ENCODE measurements at places on chromosomes 4 and X. TPM values are rescaled to one million over a fixed set of nuclear protein-coding genes. Genes with fewer than 3 reads are reported as not detected.
A peak's percentile ranks its signal among the peaks of the same experiment; 100 is the strongest.

DNA sequence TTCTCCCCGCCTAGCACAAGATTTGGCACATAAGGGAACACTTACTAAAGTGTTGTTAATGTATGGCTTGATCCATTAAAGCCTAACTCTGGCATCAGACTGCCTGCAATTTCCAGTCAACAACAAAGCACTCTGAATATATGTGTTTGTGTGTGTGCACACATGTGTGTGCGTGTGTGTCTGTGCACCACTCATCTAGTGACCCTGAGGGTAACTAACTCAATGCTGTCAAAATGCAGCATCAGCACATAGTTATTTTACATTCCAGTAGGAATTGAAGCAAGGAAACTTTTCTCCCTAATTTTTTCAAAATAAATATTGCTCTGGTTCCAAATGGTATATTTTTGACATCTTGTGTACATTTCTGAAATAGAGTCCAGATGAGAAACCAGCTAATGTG, 94.4 kb downstream of the SHROOM4 start:
- no peaks in the 10 kb centered on the region for H3K36me3 ChIP-seq
- H3K4me1 ChIP-seq: peaks cover 17% of the 10 kb centered on the region
- H3K27ac ChIP-seq: no peak overlapping the region
- DNase-seq: no peak
- H3K4me3 ChIP-seq: no peak overlapping the region
- H3K27me3 ChIP-seq: no peaks in the 10 kb centered on the region

- no peaks in the 10 kb centered on the region for H3K4me1 ChIP-seq
- no peaks in the 10 kb centered on the region for H3K27me3 ChIP-seq
- no peak overlapping the region for H3K4me3 ChIP-seq
- H3K36me3 ChIP-seq: no peaks in the 10 kb centered on the region
- no peak for DNase-seq
These were observed 584.3 kb downstream of the KLHL13 start for GRCh38 chrX:117532339-117532738.

DNA sequence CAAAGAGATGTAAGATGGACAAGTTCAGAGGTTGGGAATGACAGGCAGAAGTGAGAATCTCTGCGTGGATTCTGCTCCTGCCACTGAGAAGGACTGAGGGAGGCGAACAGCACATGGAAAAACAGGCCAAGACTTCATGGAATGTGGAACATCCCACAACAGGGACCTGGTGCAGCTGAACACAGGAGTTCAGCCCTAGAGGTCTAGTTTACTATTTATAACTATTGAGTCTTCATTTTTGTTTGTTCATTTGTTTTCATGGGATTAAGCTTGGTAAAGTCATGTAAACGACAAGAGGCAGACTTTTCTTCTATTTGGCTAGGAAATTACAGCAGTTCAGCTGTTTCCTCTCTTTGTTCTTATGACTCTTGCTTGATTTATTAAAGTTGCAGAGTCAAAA, 234.5 kb downstream of the MAML3 start:
- no peaks in the 10 kb centered on the region for H3K27me3 ChIP-seq
- H3K27ac ChIP-seq: no peak overlapping the region
- no peaks in the 10 kb centered on the region for H3K36me3 ChIP-seq
- H3K4me1 ChIP-seq: peaks cover 62% of the 10 kb centered on the region
- H3K4me3 ChIP-seq: no peak overlapping the region

GRCh38 chr4:92215476-92215875, 88.3 kb upstream of the GRID2 start:
- no peaks in the 10 kb centered on the region for H3K36me3 ChIP-seq
- H3K4me1 ChIP-seq: no peaks in the 10 kb centered on the region
- no peak for DNase-seq

DNA sequence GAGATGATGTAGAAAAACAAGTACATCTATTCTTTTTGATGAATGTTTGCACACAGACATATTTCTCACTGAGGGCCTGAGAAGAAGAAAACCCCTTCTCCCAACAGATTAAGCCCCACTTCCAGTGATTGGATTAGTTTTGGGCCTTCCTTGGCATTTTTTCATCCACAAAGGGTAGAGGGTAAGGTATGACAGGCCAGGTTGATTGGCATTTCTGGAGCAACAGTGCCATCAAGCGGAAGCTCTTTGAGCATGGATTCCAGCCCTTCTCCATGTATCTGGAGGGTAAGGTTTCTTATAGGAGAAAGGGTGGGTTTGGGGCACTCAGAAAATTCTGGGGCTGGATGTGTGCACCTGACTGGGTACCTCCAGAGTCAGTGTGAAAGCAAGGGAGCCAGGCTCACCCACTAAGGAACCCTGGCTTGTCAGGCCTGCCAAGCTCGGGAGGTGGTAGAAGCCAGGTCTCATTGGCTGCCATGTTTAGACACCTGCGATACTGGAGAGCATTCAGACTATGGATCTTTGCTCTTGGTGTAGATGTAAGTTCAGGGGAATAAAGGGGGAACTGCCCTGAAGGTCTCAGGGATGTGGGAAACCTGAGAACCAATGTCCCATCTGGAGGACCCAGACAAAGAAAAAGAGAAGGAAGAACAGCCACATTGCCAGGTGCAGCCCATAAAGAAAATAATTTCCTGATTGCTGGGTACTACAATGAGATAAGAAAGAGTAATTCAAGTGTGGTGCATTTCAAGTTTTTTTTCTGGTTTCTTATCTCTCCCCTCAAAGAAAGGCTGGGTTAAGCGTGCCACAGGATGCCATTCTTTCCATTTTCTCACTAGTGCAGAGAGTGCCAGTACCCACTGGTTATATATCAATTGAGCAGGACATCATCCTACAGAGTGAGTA, 222.3 kb upstream of the AGTR2 start:
- peak; percentile 89 for DNase-seq
- peak overlapping the region; percentile 28 for H3K4me3 ChIP-seq
- H3K27ac ChIP-seq: no peak overlapping the region
- H3K4me1 ChIP-seq: peaks cover 33% of the 10 kb centered on the region
- no peaks in the 10 kb centered on the region for H3K36me3 ChIP-seq

- no peaks in the 10 kb centered on the region for H3K27me3 ChIP-seq
- DNase-seq: no peak
- no peaks in the 10 kb centered on the region for H3K36me3 ChIP-seq
These were observed 62.3 kb upstream of the ADRA2C start for GRCh38 chr4:3703677-3704521.

DNA sequence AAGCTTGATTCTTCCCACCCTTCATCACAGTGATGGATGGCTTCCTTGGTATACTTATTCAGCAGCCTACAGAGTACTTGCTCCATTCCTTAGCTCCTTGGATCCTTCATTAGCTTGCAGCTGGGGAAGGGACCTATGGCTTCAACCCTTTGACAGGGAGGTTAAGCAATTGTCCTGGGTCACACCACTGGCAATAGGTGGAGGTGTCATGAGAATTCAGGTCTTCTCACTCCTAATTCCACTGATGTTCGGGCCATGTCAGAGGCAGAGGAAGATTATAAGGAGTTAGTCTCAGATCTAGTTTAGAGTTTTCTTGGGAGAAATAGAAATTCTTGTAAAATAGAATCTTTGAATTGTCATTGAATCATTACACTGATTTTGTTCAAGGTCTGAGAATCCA, 24.5 kb downstream of the EREG start:
- no peaks in the 10 kb centered on the region for H3K36me3 ChIP-seq
- no peak for DNase-seq
- H3K4me1 ChIP-seq: no peaks in the 10 kb centered on the region

DNA sequence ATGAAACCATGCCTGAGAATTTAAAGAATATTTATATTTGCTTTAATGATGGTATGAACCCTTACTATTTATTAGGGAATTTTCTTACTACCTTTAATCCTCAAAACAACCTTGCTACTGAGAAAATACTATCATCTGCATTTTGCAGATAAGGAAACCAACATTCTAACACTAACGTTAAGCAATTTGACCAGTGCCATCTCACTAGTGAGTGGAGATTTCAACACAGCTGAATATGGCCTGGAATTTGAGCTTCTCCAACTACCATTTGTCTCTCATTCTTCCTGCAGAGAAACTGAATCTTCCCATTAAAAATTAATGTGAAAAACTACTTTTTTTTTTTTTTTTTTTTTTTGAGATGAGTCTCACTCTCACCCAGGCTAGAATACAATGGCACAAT, 380.9 kb upstream of the SMIM31 start:
- no peak for DNase-seq
- H3K4me1 ChIP-seq: no peaks in the 10 kb centered on the region
- no peaks in the 10 kb centered on the region for H3K36me3 ChIP-seq
- no peak overlapping the region for H3K27ac ChIP-seq

DNA sequence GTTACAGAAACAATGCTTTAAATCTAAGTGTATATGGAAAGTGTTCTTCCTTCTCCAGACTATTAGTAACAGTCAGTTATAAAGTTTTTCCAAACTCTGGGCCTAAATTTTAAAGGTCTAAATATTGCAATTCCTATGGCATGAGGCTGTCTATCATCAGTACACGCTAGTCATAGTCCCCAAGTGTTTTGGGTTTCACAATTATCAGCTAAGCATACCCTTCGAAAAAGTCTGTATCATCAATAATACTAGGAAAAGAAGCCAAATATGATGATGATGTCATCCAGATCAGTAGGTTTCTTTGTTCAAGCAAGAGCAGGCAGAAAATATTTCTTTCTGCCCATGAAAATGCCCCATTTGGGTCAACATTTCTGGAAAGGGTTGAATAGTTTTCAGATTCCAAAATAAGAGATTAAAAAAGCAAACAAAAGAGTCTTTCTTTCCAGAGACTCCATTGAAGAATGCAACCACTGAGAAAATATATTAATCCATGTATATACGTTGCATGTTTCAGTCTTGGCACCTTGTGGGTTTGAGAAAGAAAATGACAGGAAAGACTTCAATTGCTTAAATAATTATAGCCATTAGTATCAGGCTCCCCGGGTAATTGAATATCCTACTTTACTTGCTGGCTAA, 173.8 kb downstream of the CAMK2D start:
- H3K36me3 ChIP-seq: peaks cover 4% of the 10 kb centered on the region
- DNase-seq: no peak
- peak overlapping the region; percentile 89 for H3K27ac ChIP-seq

GRCh38 chrX:21806691-21807090, 32.7 kb upstream of the MBTPS2 start:
- no peaks in the 10 kb centered on the region for H3K27me3 ChIP-seq
- no peaks in the 10 kb centered on the region for H3K4me1 ChIP-seq
- no peak for DNase-seq
- no peak overlapping the region for H3K4me3 ChIP-seq

GRCh38 chrX:100647095-100647494, 3.1 kb downstream of the SRPX2 start:
- no peak overlapping the region for H3K27ac ChIP-seq
- H3K27me3 ChIP-seq: no peaks in the 10 kb centered on the region
- no peaks in the 10 kb centered on the region for H3K36me3 ChIP-seq
- DNase-seq: peak; percentile 43

DNA sequence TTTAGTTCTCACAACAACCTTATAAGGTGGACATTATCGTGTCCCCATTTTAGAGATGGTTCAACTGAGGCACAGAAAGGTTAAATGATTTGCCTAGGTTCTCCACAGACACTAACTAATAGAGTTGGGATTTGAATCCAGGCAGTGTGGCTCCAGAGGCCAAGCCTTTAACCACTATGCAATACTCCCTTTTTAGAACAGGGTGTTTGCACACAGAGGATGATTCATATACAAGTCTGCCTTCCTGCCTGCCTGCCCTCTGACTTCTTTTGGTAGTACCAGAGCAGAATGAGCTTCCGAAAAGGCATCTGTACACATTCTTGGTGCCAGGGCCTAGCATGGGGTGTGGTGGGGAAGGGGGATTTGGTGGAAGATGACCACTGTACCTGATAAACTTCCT, 150.8 kb upstream of the ARHGEF9 start:
- H3K4me3 ChIP-seq: no peak overlapping the region
- no peak for DNase-seq
- H3K4me1 ChIP-seq: no peaks in the 10 kb centered on the region
- no peaks in the 10 kb centered on the region for H3K36me3 ChIP-seq

DNA sequence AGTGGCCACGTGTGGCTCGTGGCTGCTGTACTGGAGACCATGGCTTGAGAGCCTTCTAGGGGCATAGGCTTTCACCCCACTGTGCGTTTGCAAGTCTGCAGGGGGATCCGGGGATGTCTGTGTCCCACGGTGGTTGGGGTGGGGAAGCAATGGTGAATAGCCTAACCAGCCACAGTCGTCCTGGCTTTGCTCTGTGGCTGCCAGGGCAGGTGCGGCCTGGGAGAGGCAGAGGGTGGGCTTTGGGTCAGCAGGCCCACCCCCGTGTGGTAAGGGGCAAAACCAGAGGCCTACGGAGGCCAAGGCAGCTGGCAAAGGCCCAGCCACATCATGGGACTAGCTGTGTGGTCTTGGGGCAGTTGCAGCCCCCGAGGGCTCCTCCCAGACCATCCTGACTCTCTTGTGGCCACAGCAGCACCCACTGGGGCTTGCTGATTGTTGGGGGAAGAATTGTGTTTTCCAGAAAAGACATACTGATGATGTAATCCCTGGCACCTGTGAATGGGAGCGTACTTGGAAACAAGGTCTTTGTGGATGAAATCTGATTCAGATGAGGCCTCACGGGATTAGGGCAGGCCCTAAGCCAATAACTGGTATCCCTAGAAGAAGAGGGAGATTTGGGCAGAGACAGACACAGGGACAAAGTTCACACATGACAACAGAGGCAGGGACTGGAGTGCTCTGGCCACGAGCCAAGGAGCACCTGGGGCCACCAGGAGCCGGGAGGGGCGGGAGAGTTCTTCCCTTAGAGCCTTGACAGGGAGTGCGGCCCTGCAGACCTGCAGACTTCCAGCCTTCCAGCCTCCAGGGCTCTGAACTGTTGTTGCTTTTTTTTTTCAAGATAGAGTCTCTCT, 2.9 kb downstream of the CPZ start:
- no peak overlapping the region for H3K4me3 ChIP-seq
- no peak for DNase-seq
- no peak overlapping the region for H3K27ac ChIP-seq
- H3K36me3 ChIP-seq: no peaks in the 10 kb centered on the region

Gene EGF
- not detected for total RNA-seq

Gene ANK2
- total RNA-seq: 3.1 TPM

Gene GATB
- total RNA-seq: 39.4 TPM

Gene ZNF280C
- 29.6 TPM for total RNA-seq

Gene TMEM175
- total RNA-seq: 28.1 TPM

Gene OTC
- total RNA-seq: not detected

Gene TKTL1
- not detected for total RNA-seq

Gene MAGED4
- not detected for total RNA-seq

Gene CENPVL1
- not detected for total RNA-seq
